ENCODE measurements at places on chromosomes 16 and 17.

GRCh38 chr16:80253741-80254140, 287.1 kb upstream of the DYNLRB2 start:
- no peak for DNase-seq

DNA sequence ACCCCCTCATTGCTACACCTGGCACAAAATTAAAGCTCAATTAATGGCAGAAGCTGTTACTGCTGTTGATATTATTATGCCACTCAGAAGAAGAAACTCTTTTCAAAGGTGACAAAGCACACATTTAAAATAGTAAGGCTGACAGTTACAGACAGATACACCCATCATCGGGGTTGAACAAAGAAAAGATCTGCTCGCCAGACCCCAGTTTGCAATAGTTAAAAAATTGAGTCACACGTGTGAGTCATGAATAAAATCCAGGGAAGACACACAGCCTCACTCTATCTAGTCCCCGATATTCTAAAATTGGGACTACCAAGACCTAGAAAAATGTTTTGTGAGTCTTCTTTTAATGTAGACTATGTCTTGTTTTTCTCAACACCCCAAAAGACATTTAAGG, 330.0 kb upstream of the SOX9 start:
- no peak for DNase-seq

DNA sequence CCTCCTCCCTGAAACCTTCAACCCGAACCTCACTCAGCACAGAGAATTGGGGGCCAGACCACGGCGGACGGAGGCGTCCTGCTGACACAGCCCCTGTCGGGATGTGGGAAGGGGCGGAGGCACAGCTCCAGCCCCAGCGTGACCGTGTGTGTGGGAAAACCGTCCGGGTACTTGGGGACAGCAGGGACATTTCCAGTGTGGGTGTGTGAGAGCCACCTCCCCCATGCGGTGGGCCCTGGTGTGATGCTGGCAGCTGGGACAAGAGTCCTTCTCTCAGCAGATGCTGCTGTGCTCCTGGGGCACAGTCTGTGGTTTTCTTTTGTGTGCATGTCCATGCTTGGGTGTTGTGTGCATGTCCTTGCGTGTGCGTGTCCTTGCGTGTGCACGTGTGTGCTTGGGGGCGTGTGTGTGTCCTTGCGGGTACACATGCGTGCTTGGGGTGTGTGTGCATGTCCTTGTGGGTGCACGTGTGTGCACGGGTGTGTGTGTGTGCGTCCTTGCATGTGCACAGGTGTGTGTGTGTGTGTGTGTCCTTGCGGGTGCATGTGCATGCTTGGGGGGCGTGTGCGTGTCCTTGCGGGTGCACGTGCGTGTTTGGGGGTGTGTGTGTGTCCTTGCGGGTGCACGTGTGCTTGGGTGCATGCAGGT, 16.9 kb downstream of the CENPX start:
- DNase-seq, result no peak

DNA sequence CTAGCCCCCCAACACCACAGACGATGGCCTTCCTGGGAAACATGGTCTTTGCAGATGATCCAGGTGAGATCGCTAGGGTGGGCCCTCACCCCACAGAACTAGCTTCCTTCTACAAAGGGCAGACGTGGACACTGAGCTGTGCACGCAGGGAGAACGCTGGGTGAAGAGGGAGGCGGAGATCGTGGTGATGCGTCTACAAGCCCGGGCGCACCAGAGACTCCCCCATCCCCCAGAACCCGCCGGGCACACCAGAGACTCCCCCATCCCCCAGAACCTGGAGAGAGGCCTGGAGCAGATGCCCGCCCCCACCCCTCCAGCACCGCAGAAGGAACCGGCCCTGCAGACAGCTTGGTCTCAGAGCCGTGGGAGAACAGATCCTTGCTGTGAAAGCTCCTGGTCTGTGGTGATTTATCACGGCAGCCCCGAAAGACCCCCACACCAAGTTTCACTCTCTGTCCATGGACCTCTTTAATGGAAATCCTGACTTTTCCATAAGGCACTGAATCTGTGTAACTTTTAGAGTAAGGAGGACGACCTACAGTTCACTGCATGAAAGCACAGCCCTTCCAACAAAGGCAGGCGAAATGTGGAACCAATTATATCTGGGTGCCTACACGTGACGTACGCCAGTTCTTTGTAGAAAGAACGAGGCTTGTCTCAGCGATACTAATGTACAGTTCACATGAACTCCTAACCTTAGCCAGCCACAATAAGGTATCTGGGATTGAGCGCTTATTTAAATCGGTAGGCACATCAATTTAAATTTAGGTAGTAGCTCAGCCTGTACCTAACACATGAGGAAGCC, 88.5 kb downstream of the ANKRD11 start:
- DNase-seq, result no peak

DNA sequence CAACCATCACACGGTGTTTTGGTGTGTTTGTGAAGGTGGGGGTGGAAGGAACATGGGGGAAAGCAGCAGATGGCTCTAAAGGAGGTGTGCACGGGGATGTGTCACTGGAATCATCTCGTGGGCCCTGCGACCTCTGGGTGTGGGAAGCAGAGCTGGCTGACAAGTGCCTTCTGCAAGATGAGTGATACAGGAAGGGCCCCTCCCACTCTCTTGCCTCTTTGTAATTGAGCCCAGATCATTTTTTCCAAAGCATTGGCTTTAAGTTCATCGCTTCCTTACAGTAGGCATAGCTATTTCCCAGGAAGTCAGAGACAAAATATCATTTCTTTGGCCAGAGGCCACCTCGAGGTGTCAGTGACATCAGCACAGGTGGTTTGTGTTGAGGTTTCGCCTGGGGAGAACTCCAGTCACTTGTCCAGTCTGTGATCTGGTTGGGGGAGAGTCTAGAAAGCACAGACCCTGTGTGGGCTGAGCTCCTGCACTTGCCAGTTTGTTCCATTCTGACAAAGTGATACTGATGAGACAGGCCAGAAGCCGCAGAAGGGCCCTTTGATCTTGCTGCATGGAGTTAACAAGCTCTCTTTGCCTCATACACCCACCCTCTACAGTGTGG, 20.6 kb upstream of the SNTB2 start:
- DNase-seq, result peak; percentile 67

DNA sequence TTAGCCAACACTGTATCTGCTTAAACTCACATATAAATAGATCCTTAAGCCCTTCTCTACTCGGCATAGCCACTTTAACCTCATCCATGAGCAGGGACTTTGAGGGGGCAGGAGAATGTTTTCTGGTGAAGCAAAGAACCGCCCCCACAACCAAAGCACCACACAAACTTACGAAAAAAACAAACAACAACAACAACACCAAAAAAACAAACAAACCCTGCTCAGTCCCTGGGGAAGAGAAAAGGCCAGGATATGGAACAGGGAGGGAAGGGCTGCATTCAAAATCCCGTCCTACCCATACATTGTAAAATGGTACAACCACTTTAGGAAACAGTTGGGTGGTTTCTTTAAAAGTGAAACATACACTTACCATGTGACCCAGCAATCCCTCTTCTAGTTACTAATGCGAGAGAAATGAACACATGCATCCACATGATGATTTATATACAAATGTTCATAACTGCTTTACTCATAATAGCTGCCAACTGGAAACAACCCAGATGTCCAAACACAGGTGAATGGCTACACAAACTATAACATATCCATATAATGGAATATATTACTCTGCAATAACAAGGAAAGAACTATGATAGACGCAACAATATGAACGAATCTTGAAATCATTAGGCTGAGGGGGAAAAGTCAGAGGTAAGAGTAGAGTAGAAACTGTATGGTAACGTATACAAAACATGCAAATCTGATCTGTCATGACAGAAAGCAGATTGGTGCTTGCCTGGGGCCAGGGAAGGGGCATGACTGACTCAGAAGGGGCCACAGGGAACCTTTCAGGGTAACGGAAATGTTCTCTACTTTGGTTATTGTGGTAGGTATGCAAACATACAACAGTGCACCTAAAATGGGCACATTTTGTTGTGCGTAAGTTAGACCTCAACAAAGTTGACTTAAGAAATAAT, 37.7 kb upstream of the TOB1 start:
- DNase-seq, result no peak

DNA sequence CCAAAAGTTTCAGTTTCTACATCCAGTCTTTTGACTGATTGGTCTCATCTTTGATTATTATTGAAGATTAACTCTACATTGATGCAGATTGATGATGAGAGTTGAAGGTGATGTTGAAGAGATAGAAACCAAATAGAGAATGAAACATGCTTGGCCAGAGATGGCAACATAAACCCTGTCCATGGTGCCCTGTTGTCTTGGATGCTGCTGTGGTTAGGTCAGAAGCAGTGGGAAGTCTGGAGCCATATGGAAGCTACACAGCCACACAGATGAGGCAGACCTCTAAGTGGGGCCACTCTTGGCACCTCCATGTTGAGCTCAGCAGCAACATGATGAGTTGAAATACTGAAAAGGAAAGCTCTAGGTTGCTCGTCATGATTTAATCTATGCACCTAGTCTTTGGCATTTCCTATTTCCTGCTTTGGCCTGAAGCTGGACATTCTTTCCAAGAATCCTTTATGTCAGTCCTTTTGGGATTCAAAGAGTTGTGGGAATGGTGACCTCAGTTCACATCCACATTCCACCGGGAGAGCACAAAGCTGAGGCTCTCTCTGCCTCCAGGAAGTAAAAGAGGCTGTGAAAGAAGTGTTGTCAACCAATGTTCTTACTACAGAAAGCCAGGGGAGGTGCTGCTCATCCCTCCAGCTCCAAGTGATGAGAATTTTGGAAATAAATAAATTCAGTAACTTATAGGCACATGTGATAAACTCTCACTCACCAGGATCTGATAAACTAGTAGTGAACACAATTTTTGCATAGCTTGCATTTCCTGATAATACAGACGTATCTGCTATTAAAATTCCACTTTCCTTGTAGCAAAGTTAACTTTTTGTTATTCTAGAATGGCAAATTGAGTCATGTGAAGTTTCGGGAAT, 127.7 kb upstream of the MAF start:
- no peak for DNase-seq

DNA sequence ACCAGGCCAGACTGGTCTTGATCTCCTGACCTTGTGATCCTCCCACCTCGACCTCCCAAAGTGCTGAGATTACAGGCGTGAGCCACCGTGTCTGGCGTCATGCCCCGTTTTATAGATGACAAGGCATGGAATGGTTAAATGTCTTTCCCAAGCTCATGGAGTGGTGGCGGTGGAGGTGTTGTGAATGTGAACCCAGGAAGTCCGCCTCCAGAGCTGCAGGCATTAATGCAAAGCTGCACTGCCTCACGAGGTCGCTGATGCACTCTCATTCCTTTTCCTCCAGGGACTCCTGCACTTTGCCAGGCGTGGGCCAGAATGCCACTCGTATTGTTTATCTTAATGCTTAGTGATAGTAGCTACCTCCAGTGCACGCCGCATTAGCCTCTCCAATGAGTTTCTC, 149.6 kb downstream of the WWOX start:
- no peak for DNase-seq

GRCh38 chr17:17119533-17119932, 77.3 kb downstream of the MPRIP start:
- DNase-seq, result peak; percentile 45

- no peak for DNase-seq
Observed at GRCh38 chr17:8484465-8484864, 48.8 kb downstream of the NDEL1 start.

- DNase-seq, result no peak
Observed at GRCh38 chr16:49734331-49734730, 121.6 kb downstream of the ZNF423 start.

DNA sequence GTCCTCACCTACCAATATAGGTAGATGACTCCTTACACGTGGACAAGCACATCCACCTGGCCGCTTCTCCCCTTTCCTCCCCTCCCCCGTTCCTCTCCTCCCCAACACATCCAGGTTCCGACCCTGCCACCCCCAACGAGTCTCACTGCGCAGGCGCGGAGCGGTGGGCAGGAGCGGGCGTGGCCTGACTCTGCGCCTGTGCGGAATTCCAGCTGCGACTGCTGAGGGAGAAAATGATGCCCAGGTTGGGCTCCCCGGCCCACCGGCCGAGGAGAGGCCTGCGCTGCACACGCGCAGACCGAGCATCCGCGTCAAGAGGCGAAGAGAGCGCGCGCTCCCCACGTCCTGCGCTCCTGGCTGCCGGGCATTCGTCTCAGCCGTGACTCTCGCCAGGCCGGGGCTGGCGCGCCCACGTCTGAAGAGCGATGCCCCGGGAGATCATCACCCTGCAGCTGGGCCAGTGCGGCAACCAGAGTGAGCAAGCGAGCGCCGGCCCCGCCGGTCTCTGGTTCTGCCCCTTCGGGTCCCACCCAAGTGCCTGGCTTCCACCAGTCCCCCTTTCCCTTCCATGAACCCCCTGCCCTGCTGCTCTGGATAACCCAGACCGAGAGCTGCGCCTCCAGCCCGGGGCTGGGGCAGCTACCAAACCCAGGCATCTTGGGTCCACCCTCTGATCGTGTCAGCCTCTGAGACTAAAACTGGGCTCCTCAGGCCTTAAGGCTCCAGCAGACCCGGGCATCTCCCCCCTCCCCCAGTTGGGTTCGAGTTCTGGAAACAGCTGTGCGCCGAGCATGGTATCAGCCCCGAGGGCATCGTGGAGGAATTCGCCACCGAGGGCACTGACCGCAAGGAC, at the start of gene TUBG2:
TSS of gene TUBG2 (plus strand) at position 206 of the 853 bp plus-strand sequence. CDS start at position 426, 220 bp downstream.
- DNase-seq, result peak; percentile 74

GRCh38 chr17:62824290-62825131, 16.4 kb upstream of the MARCHF10 start:
- DNase-seq, result no peak

DNA sequence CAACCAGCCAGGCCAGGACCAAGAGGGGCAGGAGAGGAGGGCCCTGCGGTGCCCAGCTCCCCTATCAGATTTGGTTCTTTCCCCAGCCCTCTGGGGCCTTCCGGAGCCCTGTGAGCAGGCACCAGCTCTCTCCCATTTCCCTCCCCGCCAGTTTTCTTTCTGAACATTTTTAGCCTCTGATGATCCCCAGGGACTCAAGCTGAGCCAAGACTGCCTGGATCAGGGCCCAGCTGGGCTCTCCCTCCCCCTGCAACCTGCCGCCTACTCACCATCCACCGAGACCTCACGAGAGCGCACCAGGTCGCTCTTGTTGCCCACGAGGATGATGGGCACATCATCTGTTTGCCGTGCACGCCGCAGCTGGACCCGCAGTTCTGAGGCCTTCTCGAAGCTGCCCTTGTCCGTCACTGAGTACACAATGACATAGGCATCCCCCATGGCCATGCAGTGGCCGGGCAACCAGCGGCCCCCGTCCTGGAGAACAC, 2.0 kb downstream of the RRAD start:
- DNase-seq, result no peak

GRCh38 chr17:82846061-82846691, 6.4 kb upstream of the ZNF750 start:
- DNase-seq, result no peak
